ENCODE measurements at places on chromosomes 11 and 22.

- no peak for DNase-seq
Observed at GRCh38 chr11:122775675-122776271, 62.5 kb upstream of the CRTAM start.

DNA sequence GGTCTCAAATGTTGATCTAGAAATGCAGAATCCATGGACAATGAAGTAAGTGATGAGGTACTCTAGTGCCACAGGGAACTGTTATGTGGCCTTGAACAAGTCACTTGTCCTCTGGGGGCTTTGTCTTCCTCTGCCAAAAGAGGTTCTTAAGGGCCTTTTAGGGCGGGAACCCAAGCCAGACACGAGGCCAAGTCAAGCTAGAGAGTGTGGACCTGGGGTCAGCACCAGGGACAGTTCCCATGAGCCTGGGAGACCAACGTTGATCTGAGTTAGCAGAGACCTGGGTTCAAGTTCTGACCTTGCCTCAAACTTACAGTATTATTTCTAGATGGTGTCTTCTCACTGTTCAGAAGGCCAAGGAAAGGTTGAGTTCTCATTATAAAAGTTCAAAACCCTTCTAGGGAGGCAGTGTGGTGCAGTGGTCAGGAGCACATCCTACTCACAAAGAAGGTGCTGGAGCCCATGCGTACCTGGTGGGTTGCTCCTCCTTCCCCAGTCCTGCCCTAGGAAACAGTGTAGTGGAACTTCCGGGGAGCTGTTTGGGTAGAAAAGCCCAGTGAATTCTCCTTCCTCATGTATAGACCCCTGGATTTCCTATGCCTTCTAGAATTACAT is 121.5 kb downstream of the CHST1 start:
- no peak for DNase-seq

GRCh38 chr11:132814410-132814809 is 717.9 kb downstream of the OPCML start:
- DNase-seq, result no peak

- peak; percentile 99 for DNase-seq
Observed at GRCh38 chr11:1553808-1554594, 18.1 kb downstream of the DUSP8 start.

- DNase-seq, result no peak
Observed at GRCh38 chr11:1310772-1311468, 1.5 kb upstream of the TOLLIP start.

DNA sequence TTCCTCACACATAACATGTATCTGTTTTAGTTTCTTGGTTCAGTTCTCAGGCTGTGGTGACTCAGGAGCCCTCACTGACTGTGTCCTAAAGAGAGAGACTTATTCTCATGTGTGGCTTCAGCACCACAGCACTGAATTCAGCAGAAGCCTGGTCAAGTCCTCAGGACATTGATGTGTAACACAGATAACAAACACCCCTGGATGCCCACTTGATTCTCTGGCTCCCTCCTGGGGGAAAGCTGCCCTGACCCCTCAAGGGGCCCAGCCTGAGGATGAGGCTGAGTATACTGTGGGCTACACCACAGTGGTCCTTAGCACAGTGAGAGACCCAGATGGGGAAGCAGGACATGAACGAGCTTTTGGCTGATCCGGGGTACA is 87.2 kb upstream of the VPREB1 start:
- DNase-seq, result no peak

GRCh38 chr11:130979386-130979972 is 63.2 kb upstream of the SNX19 start:
- no peak for DNase-seq

- DNase-seq, result no peak
Observed at GRCh38 chr11:129414144-129414872, 38.7 kb downstream of the BARX2 start.

GRCh38 chr11:79414644-79415317 is 26.0 kb downstream of the TENM4 start:
- DNase-seq, result peak; percentile 26

- DNase-seq, result no peak
Observed at GRCh38 chr22:41862160-41862529, 29.2 kb downstream of the SREBF2 start.

- DNase-seq, result no peak
Observed at GRCh38 chr22:42072606-42073330, 1.3 kb upstream of the PHETA2 start.

GRCh38 chr11:108857382-108857781 is 192.5 kb downstream of the DDX10 start:
- peak; percentile 20 for DNase-seq

- DNase-seq, result peak; percentile 94
Observed at GRCh38 chr11:62909107-62909894, 11.9 kb downstream of the CHRM1 start.

GRCh38 chr11:67276781-67277230 is 10.5 kb downstream of the GRK2 start:
- peak; percentile 27 for DNase-seq

GRCh38 chr11:7672960-7673723 is at the start of gene CYB5R2:
TSS of gene CYB5R2 (minus strand) at chr11:7673500. CDS start at chr11:7672825, 675 bp downstream.
- peak; percentile 71 for DNase-seq

GRCh38 chr11:9142732-9143131 is 51.3 kb upstream of the SCUBE2 start:
- DNase-seq, result no peak

DNA sequence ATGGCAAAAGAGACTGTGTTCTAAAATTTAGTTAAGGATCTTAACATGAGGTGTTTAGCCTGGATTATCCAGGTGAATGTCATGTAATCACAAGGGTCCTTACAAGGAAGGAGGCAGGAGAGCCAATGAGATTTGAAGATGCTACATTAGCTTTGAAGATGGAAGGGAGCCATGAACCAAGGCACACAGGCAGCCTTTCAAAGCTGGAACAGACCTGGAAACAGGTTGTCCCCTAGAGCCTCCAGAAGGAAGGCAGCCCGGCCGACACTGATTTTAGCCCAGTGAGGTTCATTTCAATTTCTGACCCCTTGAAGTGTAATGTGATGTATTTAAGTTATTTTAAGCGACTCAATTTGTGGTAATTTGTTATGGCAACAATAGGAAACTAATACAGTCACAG is 195.3 kb upstream of the MTMR2 start:
- DNase-seq, result no peak

- DNase-seq, result no peak
Observed at GRCh38 chr11:84890676-84891075, 736.5 kb downstream of the DLG2 start.

DNA sequence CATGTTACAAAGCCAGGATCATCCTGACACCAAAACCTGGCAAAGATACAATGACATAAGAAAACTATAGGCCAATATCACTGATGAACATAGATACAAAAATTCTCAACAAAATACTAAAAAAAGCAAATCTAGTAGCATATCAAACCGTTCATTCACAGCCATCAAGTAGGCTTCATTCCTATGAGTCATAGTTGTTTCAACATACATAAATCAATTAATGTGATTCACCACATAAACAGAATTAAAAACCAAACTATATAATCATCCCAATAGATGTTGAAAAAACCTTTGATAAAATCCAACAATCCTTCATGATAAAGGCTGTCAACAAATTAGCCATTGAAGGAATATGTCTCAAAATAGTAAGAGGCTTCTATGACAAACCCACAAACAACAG is 1007.2 kb upstream of the RAG2 start:
- no peak for DNase-seq

- DNase-seq, result no peak
Observed at GRCh38 chr11:102293873-102294601, 23.2 kb upstream of the BIRC3 start.

GRCh38 chr11:68819362-68819761 is 22.4 kb downstream of the CPT1A start:
- DNase-seq, result no peak

GRCh38 chr22:23763579-23763945 is 772 bp downstream of the C22orf15 start:
- DNase-seq, result no peak

- no peak for DNase-seq
Observed at GRCh38 chr22:17871726-17872458, 97.6 kb upstream of the BID start.

- DNase-seq, result no peak
Observed at GRCh38 chr11:102244681-102245409, 72.4 kb upstream of the BIRC3 start.

DNA sequence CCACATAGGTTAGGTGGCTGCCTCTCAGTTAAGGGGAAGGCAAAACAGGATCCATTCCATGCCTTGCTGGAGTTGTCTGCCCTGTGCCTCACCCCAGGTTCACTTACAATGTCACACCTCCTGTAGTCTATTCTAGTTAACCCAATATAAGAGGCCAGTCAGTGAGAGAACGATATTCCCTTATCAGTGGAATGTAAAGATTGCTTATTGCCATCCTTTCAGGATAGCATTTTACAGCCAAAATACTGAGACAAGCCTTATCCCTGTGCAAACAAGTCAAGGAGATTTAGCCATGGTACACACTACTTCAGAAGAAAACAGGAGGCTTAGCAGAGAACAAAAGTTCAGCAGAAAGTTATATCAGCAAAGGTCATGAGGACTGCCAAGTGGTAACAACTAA is 5.5 kb downstream of the CYP2R1 start:
- DNase-seq, result no peak

DNA sequence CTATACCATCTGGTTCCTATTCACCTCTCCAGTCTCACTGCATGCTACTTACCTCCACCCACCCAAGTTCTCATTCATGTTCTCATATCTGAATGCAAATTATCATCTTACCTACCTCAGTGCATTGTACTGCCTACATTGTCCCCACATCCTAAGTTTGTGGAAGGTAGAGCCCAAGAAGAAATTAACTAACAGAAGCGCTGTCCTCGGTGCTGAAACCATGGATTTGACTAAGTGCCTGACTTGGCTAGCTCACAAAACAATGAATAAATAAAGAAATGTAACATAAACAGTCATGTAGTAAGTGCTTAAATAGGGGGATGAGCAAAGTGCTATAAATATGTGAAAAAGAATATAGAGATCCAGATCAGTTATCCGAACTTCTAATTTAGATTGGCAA is 63.2 kb downstream of the GRIA4 start:
- peak; percentile 17 for DNase-seq

DNA sequence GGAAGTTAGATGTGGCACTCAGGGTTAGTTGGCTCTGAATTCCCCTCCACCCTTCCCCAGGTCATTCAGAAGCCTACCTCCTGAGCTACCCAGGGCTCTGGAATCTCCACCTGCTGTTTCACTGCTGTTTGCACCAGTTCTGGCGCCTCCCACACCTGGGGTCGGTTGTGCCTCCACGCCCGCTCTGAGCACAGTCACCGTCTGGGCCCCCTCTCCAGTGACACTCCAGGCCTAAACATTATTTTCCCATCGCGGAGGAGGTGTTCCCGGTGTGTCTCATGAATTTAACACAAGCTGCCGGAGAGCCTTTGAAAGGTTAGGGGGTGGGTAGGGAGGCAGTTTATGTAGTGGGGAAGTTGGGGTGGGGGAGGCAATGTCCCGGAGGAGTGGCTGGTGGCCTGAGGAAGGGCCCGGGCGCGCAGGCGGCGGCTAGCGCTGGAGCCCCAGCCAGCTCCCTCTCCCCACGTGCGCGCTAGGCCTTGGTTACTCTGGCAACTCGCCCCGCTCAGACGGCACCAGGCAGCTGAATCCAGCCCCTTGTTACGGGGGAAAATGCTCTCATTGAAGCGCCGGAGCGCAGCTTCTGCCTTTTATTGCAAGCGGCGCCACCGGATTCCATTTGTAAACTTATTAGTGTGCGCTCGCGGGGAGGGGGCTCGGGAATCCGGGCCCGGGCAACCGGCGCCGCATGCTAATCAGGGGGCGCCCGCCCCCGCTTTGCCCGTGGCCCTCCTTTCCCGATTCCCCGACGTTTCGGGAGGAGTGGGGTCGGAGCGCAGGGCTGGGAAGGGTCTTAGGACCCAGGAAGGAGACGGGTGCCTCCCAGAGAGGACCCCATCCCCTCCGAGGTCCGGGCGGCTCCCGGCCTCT is 52.4 kb downstream of the GRIK4 start:
- DNase-seq, result peak; percentile 34

DNA sequence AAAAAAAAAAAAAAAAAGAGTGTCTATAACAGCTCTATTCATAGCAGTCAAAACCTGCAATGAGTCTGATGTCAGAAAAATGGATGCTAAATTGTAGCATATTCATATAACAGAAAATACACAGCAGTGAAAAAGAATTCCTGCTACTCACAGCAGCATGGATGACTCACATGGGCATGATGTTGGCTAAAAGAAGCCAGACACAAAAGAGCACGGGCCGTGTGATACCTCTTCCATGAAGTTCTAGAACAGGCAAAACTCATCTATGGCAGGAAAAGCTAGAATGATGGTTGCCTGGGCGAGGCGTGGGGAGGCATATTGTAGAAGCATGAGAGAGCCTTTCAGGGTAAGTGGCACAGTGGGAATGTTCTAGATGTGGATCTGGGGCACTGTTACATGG is 18.9 kb downstream of the PLAAT3 start:
- DNase-seq, result no peak

GRCh38 chr11:66844496-66845142 is 1.4 kb downstream of the RCE1 start:
- no peak for DNase-seq

DNA sequence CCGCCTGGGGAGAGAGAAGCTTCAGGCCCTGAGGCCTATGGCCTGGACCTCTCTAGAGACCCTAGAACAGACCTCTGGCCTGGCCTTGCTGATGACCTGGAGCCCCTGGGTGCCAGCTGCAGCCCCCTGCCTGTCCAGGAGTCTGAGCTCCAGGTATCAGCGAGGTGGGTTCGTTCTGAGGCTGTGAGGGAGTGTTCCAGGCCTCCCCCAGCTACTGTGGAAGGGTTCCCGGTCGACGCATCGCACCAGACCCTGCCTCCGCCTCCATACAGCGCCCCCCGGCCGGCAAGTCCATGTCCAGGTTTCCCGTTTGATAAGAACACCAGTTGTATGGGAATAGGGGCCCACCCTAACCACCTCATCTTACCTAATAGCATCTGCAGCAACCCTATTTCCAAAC is 111.1 kb downstream of the KCNQ1 start:
- no peak for DNase-seq

DNA sequence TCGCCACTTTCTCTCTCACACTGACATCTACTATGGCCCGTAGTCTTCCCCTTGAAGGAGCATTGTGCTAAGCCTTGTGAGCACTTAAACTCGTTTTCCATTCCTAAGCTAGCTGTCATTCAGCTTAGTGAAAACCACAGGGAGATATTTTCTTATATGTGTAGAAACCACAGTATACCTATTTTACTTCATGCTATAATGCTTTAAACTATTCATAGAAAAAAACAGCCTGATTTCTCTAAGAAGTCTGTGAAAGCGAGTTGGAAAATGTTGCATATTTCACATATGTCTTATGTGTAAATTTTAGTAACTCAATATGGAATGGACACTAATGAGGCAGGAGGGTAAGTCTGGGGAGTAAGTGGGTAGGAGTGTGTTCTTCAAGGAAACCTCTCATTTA is 194.3 kb upstream of the CTSC start:
- no peak for DNase-seq

DNA sequence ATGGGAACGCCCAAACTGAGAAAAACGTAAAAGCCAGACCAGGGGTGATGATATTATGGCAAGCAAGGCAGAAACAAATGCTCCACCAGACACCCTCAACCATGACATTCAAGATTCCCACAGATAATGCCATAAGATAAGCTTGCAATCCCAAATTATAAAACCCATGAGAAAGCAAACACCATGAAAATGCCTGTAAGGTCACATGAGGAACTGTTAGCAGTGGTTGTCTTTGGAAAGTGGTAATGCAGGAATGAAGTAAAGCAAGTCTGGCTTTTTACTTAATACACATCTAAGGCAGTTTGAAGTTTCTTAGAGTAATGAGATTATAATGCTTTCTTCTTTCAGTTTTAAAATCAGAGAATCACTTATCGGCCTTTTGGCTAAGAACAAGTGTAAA is 111.0 kb downstream of the MN1 start:
- DNase-seq, result no peak

- DNase-seq, result no peak
Observed at GRCh38 chr11:81725701-81726100, 1008.0 kb downstream of the FAM181B start.

GRCh38 chr11:57484141-57484710 is 23.9 kb downstream of the RTN4RL2 start:
- no peak for DNase-seq

All from body of pancreas (tissue), 4 donors.